ENCODE measurements at places on chromosomes 5 and 9.

DNA sequence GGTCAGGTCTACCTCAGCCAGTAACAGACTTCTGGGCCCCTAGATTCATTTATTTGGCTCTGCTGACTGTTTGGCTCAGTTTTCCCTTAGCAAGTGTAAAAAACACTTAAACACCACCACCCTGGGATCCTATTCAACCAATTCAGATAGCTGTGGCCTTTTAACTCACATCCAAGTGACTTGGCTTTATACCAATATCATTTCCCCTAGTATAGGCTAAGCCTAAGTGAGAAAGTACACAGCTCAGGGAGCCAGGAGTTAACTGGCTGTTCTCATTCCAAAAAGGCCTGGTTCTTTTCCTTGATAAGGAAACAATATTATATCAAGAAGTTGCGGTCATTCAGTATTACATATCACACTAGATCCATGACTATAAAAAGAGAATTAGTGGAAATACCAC is 163.5 kb downstream of the ARL15 start:
- no peak for DNase-seq

DNA sequence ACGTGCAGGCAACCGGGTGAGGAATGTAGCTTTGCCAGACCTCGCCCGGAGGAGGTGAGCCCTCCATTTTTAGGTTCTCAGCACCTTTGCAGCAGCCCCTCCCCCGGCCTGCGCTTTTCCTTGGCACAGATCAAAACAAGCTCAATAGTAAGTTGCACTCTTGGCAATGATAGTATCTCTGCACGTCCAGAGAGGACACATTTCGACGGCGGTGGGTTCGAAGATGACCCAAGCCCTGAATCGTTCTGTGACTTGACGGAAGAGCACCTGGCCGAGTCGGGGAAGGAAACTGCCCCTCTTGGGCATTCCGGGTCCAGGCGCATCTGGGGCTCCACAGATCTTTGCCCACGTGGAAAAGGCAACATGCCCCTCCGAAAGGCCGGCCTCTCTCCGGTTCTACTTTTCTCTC is 904 bp downstream of the GDNF start:
- no peak for DNase-seq

- no peak for DNase-seq
Observed at GRCh38 chr5:112919972-112920371, 2.1 kb downstream of the REEP5 start.

DNA sequence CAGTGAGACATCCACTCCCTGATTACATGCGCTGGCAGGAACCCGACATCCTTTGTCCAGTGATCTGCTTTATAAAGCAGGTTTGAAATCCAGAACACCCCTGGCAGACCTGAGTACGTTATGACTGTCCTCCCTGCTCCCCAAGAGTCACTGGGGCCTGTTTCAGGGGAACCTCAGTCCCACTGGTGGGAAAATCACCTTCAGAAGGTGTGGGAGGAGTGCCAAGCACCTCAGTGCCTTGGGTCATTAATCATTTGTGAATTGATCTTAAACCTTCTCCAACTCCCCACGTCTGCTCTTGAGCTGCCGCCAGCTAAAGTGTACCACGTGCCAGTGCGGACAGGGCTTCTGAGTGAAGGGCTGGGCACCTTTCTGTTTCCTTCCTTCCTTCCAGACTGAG is 16.2 kb downstream of the SLC6A3 start:
- no peak for DNase-seq

DNA sequence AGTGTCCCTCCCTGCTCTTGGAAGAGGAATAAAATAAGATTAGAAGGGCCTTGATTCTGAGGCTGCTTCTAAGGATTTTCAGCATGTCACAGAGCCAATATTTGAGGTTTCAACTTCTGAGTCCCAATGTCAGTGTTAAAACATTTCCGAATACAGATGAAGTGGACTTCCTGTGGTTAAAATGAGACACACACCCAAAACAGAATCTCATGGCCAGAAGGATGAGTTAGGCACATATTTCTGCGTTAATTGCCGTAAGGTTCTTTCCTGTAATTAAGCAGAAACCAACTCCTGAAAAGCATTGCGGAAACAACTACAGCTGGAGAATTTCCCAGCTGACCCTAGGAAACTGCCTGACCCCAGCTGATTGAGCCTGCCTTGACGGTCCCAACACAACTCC is 10.4 kb upstream of the ZNF354B start:
- DNase-seq: no peak

DNA sequence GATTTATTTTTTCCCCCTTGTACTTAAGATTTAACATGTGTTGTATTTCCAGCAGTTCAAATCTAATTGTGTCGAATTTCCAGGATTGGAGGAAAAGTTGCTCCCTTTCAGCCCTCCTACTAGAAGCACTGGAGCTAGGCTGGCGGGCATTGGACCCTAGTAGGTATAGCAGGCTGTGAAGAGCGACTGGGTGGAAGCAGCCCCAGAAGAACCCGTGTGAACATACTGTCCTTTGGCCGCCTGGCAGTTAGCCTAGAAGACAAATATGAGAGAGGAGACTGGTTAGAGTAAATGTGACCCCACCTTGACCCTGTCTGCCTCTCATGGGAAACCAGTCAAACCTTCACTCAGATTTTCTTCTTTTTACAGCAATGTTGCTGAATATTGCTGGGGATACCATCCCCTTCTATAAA is 13.9 kb downstream of the ALDOB start:
- no peak for DNase-seq

DNA sequence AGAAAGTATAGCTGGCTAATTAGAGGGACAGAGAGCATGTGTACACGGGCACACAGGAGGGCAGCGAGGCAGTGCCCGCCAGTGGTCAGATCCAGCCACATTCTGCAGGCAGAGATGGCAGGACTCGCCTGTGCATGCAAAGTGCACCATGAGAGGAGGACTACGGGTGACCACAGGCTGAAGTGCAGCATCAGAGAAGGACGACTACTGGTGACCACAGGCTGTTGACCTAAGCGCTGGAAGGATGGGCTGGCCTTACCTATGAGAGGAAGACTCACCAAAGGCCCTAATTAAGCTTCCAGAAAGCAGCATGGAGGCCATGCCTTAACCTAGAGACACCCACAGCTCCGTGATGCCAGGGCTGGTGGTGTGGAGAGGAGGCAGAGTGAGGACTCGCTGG is 54.2 kb upstream of the SLC25A51 start:
- DNase-seq: no peak

DNA sequence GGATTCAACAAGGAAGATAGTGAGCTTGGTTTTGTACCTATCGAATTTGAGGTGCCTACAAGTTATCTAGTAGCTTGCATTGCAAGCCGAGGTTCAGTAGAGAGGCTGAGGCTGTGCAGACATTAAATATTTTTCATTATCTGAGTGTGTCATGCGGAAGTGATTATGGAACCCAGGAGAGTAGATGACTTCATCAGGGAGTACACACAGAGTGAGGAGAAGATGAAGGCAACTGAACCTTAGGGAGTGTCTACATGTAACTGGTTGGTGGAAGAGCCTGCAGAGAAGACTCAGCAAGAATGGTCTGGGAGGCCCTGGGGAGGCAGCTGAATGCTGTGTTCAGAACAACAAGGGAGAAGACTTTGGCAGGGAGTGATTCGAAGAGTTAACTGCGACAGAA is 393.9 kb downstream of the ARHGEF28 start:
- no peak for DNase-seq

- peak; percentile 82 for DNase-seq
Observed at GRCh38 chr9:86946201-86947145, 833 bp downstream of the GAS1 start.

DNA sequence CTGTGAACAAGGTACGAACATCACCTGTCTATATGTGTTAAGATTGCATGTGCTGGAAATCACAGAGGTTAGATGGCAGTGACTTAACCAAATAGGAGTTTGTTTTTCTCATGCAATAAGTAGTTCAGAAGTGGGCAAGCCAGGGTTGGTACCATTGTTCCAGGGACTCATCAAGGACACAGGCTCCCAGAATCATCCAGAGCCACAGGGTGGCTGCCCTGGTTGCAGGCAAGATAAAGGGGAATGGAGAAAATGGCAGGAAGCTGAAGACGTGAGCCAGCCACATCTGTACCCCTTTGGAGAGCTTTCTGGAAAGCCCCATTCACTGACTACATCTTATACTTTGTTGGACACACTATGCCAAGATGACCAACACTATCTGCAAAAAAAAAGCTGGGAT is 126.0 kb upstream of the IL12B start:
- DNase-seq: no peak

- DNase-seq: no peak
Observed at GRCh38 chr9:121357011-121357410, 13.0 kb downstream of the STOM start.

GRCh38 chr9:93659044-93659836 is 82.9 kb downstream of the PHF2 start:
- DNase-seq: peak; percentile 10

DNA sequence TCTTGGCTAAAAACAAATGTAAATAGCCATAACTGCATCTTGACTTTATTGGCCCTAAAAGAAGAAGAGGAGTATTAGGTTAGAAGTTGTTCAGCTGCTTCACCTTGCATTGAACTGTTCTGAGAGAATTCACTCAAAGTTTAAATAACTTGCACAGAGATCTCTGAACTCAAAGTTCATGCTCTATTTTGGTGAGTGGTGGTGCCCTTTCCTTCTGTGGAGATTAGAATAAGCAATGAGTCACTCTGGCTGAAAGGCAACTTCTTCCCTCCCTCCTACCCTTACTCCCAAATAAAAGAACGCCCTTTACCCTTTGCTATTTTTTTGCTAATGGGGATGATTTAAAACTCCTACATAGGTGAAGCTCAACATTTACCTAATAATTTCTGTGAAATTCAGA is 48.9 kb downstream of the ERMP1 start:
- no peak for DNase-seq

Measured in left hindlimb (tissue), 1 donor.